SHP77 (cell line): ENCODE measurements at places on chromosomes 3 and 15.

- DNase-seq = no peak
Observed at GRCh38 chr3:148962513-148962912, 28.8 kb upstream of the GYG1 start.

DNA sequence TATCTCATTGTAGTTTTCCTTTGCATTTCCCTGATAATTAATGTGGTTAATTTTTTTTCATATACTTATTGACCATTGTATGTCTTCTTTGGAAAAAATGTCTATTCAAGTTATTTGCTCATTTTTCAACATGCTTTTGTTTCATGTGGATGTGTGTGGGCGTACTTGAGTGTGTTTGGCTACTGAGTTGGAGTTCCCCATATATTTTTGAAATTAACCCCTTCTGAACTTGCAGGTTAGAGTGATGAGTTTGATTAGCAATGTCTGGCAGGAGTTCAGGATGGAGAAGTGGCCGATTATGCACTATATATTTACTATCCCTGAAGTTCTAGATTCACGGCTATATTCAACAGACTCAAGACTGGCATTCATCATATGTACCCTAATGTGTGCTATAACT, 250.4 kb upstream of the TTC14 start:
- no peak for DNase-seq

GRCh38 chr3:52245322-52246263, at the start of gene PPM1M:
PPM1M (plus strand) TSS chr3:52245759; CDS start chr3:52245825, 66 bp downstream.
- DNase-seq = no peak

DNA sequence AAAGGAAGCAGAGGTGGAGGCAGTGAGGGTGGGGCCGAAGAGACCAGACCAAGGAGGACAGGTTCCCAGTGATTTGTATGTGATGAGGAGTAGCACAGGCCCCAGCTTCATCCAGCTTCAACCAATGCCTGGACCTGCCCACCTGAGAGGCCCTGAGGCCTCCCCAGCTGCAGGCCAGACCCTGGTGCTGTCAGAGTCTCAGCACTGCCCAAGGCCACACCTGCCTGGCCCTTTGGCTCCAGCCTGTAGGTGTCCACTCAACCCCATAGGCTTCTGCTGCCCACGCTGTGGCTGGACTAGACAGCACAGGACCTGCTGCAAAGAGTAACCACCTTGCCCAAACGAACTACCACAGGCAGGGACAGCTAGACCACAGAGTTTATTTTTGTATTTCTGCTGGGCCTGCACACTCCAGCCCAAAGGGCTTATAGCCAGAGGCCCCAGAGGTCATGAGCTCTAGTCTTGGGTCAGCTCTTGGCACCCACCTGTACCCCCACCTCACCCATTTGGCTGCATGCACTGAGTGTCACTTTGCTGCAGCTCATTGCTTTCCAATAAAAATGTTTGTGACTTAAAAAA, 81.9 kb upstream of the CDV3 start:
- DNase-seq = no peak

DNA sequence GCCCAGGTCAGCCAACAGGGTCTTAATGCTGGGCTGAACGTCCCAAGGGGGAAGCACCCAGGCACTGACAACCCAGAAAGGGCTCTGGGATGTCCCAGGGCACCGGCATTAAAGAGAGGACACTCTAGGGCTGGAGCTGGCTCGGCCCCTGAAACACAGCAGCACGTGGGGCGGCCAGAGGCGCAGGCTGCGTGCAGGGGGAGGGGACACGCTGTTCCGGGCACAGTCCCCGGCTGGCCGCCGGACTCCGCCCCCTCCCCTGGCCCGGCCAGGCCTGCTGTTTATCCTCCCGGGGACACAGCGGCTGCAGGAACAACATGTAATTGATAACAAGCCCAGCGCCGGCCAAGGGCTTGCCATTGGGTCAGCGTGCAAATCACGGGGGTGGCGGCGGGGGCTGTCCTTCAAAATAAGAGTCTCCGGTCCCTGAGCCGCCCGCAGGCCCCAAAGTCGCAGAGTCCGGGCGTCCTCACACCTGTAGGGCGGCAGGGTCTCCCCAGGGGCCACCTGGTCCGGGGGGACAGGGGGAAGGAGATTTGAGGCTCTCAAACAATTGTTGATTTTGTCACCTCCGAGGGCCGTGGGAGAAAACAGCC, 1.3 kb downstream of the KLF15 start:
- DNase-seq = no peak

- DNase-seq = no peak
Observed at GRCh38 chr15:92882697-92883162, 17.4 kb upstream of the CHD2 start.

DNA sequence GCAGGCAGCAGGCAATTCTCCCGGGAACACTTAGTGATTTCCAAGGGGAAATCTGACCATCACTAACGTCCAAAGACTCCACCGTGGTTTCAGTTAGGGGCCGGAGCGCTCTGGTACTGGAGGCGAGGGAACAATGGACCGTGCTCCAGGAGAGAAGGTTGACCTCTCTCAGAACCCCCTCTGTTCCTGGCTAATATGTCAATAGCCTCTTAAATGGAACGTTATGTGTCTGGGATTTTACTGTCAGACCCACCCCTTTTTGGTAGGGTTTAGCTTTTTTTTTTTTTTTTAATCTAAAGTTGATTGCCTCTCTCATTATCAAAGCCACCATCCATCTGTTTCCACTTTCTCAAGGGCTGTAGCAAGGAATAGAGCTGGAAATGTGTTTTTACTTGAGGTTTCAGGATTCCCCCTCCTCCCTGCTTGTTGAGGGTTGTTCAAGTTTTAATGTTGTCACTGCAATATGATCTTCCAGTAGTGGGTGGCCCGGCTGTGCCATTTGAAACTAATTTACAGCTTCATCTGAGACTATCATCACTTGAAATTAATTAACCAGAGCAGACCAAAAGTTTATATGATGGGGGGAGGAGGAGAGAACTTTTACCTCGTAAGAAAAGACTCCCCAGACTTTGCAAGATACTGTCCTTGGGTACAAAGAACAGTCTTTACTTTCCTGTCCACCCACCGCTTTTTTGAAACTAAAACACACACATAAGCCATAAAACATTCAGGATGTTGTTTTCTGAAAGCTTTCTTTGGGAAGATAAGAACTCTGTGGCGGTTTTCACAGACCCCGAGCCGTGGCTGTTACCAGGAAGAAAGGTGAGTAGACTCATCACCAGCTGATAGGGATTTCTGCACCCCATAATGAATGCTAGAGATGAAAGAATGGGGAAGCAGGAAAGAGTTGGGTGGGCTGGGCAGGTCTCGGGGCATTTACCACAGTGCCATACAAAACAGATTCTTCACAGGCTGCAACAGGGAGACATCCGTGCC, 187.8 kb downstream of the UACA start:
- no peak for DNase-seq

DNA sequence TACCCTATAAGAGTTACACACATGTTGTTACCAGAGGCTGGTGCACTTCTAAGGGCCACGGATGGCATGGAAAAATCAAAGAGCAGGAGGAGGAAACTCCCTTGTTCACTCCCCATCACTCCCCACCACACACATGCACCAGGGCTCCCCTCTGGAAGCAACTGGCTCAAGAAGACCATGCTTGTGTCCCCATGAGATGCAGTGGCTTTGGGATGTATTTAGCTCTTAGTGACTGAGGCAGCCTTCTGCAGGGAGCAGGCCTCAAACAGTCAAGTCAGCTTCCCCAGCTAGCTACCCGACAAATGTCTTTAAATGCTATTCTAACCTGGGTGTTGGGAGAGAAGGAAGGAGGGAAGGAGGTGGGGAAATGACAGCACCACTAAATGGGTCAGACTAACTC, 32.9 kb upstream of the RAD18 start:
- DNase-seq = no peak

DNA sequence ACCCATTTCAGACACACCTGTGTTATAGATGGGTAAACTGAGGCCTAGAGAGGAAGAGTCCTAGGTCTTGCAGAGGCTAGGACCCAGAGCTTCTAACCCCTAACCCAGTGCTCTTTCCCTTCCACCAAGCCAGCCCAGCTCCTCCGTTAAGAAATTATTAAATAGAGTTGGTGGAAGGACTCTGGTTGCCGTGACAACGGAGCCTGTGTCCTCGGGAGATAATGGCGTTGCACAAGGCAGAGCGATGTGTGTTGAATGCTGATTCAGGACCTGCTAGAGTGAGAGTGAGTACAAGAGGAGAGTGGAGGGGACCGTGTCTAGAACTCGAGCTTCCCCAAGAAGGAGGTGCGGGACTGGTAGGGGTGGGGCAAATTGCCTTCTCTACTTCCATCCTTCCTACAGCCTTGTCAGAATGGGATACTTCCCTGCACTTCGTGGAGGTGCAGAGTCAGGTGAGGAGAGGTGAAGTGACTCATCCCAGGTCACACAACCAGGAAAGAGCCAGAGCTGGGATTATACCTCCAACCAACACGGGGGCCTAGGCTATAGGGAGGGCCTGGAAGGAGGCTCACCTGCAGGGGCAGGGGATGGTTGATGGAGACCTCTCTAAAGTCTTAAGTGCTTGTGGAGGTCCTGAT, 8.6 kb downstream of the SLC6A1 start:
- DNase-seq = no peak

DNA sequence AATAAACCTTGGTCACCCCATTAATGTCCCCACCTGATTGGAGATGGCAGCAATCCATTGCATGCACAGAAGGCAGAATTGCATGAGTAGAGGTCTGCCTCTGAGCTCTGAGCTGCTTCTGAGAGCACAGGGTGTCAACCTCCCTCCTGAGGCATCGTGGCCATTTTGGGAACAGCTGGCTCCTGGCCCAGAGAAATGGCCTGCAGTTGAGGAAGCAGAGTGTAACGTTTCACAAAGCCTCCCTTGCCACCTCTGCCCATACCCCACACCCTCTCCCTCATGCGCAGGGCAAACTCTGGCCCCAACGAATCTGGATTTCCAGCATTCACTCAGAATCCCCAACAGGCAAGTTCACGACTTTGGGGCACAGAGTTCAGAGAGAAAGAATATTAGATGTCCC, 198.9 kb downstream of the ADAMTS9 start:
- no peak for DNase-seq

- DNase-seq = no peak
Observed at GRCh38 chr3:195869413-195870001, 38.8 kb downstream of the TNK2 start.

DNA sequence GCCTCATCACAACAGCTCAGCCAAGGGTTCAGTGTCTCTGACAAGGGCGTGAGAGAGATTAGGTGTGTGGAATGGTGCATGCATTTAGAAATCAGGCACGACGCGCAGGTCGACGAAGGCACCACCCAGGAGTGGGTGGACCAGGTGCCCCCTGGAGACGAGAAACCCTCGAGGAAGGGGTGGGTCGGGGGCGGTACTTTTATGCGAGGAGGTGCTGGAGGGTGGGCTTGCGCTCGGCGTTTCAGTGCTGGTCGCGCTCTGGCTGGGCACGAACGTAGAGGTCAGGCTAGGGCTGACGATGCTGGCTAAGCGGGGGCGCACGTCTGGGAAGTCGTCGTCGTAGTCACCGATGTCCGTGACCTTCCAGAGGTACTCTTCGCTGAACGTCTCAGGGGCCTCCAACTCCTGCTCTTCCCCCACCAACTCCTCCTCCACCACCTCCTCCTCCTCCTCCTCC, 393 bp downstream of the ERICH6 start:
- no peak for DNase-seq

- no peak for DNase-seq
Observed at GRCh38 chr15:33852094-33852493, 116.2 kb upstream of the CHRM5 start.

DNA sequence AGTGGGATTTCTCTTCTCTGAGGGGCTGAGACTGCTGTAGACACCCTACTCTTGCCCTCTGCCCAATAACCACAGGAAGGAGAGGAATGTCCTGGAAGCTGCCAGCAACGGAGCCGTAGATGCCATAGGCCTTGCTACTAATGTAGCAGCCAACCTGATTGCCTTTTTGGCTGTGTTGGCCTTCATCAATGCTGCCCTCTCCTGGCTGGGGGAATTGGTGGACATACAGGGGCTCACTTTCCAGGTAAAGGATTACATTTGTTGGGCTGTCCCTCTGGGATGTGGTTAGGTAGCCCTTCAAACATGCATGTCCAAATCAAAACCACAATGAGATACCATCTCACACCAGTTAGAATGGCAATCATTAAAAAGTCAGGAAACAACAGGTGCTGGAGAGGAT, 16.1 kb downstream of the SLC28A2 start:
- no peak for DNase-seq

DNA sequence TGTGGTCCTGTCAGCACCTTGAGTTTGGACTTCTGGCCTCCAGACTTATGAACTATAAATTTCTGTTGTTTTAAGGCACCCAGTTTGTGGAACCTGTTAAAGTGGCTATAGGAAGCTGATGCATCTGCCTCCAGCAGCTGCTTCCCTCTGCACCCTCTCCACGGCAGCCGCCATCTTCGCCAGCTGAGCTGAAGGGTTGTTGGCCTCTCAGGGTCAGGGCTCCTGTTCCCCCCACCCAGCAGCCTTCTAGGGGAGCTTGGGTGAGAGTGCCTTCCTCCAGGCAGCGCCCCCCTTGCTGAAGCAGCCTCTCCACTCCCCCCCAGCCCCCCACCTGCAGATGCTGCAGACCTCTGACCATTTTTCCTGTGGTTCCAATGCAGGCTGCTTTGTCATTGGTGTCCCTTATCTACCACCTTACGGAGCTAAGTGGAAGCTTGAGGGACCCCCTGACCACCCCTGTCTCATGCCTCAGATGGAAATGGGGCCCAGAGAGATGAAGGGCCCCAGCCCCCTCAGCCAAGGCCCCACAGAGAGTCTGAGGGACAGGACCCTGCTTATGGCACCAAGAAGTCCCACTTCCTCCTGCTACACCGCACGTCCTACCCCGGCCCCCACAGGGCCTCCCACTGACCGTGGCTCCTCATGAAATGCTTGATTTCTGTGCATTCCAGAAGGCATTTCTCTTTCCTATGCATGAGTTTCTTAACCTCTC, 61.4 kb upstream of the TLE3 start:
- DNase-seq = no peak

GRCh38 chr3:153052096-153052460, 109.9 kb upstream of the RAP2B start:
- DNase-seq = no peak

- DNase-seq = no peak
Observed at GRCh38 chr3:6861625-6862000, 698 bp downstream of the GRM7 start.

GRCh38 chr15:100082761-100083402, 258.9 kb downstream of the ADAMTS17 start:
- no peak for DNase-seq

DNA sequence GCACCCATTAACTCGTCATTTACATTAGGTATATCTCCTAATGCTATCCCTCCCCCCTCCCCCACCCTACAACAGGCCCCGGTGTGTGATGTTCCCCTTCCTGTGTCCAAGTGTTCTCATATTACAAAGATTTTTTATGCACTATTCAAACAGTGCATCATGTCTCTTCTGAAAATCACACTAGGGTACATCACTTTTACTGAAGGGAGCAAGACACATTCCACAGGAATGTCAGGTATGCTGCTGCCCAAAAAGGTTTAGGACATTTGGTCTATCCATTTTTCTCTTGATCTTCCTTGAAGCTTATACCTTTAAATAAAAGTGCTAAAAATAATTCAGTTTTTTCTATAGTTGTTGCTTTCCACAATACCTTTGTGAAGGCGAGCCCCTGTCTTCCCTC, 9.2 kb upstream of the EPHA3 start:
- DNase-seq = no peak

- no peak for DNase-seq
Observed at GRCh38 chr3:175432376-175433025, 573.4 kb downstream of the NAALADL2 start.

- DNase-seq = no peak
Observed at GRCh38 chr3:12049675-12050074, 45.5 kb downstream of the SYN2 start.
